ENCODE measurements at places on chromosomes 5 and 9.

GRCh38 chr5:38453506-38453905, 102.9 kb downstream of the LIFR start:
- DNase-seq: no peak

GRCh38 chr9:6910032-6910431, 152.3 kb downstream of the KDM4C start:
- DNase-seq: no peak

DNA sequence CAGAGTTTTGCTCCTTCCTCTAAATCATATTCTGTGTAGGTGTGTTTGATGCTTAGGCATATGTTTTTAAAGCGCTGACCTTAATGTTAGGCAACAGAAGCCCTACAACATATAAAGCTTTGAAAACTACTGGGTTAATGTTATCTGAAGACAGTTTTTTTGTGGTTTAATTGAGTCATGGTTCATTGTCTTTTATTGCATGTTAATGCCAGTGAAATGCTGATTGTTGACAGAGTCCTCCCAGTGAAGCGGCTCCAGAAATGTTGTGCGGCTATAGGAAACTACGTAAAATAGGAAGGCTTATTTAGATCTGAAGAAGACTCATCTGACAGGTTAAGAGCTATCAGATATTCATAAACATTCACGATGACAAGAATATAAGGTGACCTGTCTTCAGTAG, 424.6 kb downstream of the CCDC171 start:
- DNase-seq: no peak

DNA sequence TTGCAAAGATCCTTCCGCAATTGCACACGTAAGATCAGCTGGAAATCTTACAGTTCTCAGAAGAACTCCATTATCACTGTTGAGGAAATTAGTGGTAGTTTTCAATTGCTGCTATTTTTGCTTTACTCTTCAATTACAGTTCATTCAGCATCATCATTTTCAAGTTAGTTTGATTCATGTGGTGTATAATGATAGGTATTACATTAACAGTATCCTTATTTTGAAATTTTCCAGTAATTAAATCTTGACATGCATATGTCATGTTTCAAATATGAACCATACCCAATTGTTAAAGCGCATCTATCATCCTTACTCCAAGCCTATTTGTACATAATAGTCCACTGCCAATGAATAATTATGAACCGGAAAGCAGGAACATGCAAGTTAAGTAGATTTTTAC, 60.3 kb downstream of the NR6A1 start:
- DNase-seq: no peak

Data from NCI-H345 (cell line).